ENCODE measurements at places on chromosomes 2 and 18.
A peak's percentile ranks its signal among the peaks of the same experiment; 100 is the strongest.

- DNase-seq: no peak
Observed at GRCh38 chr2:46352621-46353020, 55.4 kb downstream of the EPAS1 start.

DNA sequence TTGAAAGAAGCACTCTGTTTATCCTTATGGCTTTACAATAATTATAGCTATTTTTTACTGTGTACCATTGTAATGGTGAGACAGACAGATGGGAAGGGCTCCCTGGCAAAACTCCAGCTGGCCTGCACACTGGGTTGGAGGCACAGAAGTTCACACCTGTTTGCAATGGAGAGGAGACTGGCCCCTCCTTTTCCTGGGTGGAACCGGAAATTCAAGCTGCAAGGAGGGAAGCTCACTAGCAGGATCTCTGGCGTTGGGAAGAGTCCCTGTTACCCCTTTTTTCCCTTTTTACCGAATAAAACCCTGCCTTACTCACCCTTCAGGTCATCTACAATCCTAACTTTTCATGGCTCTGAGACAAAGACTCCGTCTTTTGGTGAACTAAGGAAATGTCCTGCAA lies 100.3 kb upstream of the TFPI start:
- no peak for DNase-seq

DNA sequence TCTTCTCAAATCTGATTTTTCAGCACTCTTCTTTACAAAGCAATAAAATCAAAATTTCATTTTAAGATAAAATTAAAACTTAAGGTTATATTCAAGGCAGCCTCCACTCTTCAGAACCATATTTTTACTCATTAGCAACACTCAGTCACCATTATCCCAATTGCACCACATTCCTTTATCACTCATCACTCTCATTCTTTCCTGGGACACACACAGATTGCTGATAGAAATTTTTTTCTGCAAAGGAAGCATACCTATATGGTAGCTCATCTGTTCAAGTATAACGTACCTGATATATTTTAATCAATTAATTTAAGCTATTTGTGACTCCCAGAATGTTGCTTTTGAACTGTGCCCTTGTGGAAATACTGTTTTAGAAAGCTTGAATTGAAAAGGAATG lies 1559.3 kb upstream of the ZEB2 start:
- no peak for DNase-seq

DNA sequence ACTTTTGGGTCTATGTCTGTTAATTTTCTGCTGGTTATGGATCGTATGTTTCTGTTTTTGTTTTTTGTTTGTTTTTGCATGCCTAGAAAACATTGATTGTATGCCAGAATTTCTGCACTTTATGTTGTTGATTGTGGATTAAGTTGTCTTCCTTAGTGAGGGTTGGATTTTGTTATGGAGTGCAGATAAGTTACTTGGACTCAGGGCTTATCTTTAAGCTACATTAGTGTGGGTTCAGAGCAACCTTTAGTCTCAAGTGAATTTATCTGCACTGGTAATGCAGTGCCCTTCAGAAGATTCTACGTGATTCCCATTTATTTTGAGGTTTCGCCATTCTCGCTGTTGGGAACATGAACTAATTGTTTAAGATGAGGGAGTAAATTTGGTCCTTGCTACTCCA lies 32.9 kb downstream of the UBR3 start:
- DNase-seq: no peak

DNA sequence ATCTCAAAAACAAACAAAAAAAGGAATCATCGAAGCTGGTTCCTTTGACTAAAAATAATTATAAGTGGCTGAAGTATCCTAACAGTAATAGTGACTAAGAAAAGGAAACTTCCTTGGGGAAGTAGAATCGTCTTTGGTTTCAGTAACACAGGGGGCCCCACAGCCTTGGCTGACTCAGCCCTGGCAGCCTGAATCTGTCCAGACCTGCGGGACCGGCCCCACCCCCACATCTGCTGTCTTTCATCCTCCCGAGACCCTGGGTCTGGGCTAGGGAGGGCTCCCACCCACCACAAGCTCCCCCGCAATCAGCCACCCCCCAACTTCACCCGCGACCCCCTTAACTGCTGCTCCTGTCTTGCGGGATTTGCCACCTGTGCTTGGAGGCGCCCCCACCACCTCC lies 1452.6 kb upstream of the ACVR2A start:
- no peak for DNase-seq

DNA sequence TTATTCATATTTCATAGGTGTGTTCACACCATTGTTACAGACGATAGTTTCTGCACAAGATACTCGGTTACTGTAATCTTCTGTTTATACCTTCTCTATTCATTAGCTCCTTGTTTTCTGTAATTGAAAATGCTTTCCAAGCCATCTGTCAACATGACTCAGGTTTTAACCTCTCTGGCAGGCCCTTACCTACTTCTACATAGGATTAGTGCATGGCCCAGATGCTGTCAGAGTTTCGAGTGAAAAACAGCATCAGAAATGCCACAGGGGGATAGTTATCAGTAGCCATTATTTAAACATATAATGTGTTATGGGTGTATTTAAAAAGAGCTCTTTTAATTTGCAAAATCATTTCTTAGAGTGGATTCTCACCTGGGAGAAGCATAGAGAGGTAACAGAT lies 596.4 kb downstream of the FBXO15 start:
- DNase-seq: no peak

DNA sequence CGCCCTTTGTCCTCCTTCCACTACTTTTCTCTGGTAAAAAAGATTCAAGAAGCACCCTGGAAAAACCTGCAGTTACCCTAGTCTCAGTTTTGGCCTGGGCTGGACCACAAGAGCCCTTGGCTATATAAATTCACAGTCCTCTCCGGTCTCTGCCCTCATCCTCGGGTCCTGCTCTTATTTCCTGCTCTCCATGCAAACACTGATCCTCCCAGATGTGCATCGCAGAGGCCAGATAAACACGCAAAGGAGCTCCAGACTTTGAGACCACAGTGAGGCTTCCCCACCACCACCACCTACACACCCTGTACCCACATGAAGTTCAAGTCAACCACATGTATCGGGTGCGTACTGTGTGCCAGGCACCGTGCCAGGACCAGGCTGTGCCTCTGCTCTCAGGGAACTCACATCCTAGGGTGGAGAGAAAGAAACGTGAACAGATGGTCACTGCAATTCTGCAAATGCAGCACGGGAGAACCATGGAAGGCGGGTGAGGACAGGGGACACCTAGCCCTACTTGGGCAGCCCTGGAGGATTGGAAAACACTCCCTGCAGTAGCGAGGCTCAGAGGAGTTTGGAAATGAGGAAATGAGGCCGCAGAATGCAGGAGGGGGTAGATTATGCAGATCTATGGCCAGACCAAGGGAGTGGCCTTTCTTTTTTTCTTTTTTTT lies 7.4 kb downstream of the CTDSP1 start:
- no peak for DNase-seq

DNA sequence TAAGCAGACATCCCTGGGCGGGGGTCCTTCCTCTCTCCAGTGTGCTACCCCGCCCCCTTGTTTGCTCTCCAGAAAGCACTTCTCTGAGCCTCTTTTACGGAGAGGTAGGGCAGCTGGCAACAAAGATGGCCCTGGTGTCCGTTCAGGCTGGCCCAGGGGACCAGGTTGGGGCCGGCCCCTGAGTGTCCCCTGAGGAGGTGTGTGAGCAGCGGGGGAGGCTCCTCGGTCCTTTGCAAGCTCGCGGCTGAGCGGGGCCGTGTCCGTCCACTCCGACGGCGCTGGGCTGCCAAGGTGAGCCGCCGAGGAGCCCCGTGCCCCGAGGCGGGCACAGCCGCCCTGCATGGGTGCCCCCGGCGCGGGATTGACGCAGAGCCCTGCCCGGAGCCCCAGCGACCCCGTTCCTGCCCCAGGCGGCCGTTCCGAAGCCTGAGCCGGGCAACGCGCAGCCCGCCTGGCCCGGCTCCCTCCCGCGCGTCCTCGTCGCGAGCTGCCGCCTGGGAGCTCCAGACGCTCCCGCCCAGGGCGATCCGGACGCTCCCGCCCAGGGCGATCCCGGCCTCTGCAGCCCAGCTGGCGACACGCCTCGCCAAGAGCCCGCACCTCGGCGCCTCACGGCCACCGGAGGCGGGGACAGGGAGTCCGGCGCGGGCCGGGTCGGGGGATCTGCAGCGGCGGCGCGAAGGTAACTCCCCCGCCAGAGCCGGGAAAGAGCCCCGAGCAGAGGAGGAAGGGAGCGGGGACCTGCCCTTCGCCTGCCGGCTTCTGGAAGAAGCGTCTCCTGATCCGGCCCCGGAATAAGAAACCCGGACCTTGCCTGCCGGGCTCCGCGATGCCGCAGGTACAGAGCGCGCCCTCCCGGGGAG lies at the start of gene PROKR1:
TSS of gene PROKR1 (plus strand) at position 569 of the 863 bp plus-strand sequence. CDS start 2,243 bp downstream, outside the sequence.
- DNase-seq: peak; percentile 79

DNA sequence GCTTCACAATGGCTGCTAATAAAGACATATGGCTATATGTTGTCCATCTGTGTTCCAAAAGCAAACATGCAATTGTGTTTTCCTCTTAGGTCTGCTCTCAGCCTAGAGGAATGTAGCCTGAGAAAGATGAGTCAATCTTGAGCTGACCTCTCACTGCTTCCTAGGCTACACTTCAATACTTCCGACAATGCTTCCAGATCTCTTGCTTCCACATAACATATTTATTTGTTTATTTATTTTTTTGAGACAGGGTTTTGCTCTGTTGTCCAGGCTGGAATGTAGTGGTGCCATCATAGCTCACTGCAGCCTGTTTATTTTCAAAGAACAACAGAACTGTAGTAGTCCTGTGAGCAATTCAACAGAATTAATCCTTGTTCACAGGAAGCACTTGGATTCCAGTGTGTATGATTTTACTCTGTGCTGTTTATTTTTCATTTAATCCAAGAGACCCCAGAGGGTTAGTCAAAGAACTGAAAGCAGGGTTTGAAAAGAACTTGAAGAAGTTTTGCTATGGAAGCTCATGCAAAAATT lies 437.9 kb downstream of the TXNL1 start:
- no peak for DNase-seq

- no peak for DNase-seq
Observed at GRCh38 chr2:23434721-23435121, 49.7 kb downstream of the KLHL29 start.

DNA sequence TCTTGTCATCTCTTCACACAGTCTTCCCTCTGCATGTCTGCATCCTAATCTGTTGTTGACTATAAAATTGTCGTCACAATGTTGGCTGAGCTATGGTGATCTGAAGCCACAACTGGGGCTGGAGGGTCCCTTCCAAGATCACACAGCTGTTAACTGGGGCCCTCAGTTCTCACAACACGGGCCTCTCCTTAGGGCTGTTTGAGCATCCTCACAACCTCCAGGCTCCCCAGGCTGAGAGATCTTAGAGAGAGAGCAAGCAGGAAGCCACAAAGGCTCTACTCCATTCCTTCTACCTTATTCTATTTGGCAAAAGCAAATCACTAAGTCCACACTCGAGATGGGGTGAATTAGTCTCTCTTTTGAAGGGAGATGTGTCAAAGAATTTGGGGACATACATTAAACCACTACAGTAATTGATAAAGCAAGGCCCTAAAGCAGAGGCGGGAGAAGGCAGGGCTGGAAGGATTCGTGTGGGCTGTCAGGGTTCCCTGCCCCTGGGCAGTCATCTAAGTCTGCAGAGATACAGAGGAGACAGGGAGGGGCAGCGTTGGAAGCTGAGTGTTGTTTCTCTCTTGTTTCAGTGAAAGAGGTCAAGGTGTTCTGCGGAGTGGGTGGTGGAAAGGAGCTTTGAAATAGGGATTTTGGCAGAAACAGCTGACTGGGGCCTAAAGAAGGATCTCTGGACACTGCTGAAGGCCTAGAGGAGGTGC lies 15.9 kb downstream of the MYO7B start:
- DNase-seq: no peak

GRCh38 chr2:105794926-105795574 lies 50.3 kb downstream of the NCK2 start:
- DNase-seq: no peak

DNA sequence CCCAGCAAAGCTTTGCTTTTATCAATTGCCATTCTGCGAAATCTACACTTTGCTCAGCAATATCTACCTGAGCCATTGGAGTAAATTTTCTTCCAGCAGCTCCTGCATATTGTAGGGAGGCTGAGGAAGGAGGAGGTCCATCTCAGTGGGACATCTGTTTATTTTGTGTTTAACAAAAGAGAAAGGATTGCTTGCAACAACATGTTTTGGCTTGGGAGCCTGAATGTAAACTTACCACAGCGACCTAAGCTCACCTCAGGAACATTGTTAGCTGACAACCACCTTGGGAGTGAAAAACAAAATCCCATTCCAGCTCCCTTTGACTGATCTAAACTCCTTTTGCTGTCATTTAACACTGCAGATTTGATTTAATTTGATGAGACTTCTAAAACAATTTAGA lies 356.1 kb downstream of the SS18 start:
- DNase-seq: no peak

GRCh38 chr2:191831410-191831994 lies 15.4 kb downstream of the CAVIN2 start:
- no peak for DNase-seq

DNA sequence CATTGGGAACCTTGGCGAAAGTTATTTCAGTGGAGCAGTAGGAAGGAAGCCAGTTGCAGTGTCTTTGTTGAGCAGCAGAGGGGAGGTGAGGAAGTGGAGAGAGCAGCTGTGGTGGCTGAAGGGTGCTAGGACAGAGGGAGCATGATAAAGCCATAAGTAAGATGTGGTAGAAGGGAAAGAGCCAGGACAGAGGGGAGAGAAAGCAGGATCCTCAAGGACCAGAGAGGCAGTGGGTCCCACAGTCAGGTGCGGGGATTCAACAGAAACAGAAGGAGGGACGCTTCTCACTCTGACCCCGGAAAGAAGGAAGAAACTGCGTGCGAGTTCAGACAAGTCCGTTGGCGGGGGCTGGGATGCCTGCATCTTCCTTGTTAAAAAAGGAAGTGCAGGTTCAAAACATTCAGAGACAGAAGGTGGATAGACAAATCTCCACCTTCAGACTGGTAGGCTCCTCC lies at the start of gene CXCR2:
TSS of gene CXCR2 (plus strand) at position 403 of the 455 bp plus-strand sequence. CDS start 8,774 bp downstream, outside the sequence.
- DNase-seq: no peak

GRCh38 chr2:60496475-60496874 lies 57.0 kb downstream of the BCL11A start:
- no peak for DNase-seq

- DNase-seq: no peak
Observed at GRCh38 chr2:106165029-106165428, 29.1 kb downstream of the UXS1 start.

- DNase-seq: no peak
Observed at GRCh38 chr2:236856848-236857235, 228.8 kb upstream of the COPS8 start.

DNA sequence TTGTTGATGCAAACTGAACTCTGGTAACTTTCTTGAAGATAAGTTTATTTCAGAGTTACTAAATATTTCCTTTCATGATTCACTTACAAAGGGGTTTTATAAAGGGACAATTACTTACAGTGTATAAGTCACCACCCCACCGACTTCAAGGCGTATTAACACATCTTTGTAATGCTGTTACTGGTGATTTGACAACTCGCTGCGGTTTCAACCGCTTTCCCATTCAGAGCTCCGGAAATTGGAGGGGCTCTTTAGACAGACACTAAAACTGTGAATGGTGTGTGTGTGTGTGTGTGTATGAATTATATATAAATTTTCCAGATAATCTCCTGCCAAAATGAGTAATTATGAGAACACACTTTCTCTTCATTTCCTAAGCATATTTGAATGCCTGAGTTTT lies 4.9 kb downstream of the TM4SF20 start:
- DNase-seq: no peak

GRCh38 chr2:215958257-215958656 lies 55.1 kb downstream of the MREG start:
- no peak for DNase-seq

Measured in nephron progenitor cell (in vitro differentiated cells).